Adipocyte (in vitro differentiated cells): ENCODE measurements at places on chromosomes 3 and 15.
A peak's percentile ranks its signal among the peaks of the same experiment; 100 is the strongest.

DNA sequence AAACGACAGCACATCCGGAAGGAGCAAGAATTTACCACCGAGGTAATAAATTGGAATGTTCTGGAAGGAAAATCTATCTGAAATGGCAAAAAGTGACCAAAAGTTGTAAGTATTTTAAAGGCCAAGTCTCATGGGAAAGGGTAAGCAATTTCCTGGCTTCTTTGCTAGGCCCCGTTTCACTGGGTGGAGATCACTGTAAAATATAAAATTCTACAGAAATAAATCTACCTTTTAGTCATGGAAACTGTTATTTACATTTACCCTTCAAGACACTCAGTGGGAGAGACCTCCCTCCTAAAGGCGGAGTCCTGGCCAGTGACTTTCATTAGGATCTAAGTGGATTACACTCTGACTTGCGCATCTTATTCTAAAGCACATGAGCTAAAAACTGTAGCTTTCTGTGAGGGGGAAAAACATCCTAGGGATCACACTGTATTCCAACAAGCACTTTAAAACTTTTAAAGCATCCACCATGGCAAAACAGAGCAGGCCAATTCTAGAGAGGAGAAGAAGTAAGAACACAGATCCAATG is 28.8 kb downstream of the LYZL4 start:
- DNase-seq = no peak

DNA sequence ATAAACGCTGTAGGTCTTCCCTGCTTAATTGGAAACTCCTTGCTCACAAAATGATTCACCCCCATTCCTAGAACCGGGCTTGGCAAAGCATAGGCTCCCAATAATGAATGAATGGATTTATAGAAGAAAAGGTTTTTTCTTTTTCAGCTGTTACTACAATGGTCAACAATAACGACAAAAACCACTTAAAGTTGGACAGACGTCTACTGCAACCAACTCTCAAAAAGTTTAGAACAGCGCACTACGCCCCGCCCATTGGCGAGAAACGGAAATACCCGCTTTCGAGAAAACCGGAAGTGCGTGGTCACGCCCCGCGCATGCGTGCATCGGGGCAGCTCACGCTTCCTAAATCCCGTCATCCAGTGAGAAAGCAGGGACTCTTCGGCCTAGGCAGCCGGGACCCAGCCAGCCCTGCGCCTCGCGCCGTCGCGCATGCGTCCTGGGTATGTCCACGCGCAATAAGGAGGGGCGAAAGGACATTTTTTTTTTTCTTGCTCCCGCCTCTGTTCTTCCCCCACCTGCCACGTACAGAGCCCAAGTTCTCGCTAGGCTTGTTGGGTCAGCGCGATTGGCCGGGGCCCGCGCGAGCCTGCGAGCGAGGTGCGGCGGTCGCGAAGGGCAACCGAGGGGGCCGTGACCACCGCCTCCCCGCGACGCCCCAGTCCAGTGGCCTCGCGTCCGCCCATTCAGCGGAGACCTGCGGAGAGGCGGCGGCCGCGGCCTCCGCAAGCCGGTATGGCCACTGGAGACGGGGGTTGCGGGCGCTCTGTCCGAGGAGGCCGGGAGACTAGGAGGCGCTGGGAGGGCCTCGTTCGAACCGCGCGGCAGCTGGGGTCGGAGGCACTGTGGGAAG is at the start of gene TFG:
TFG (plus strand) TSS at position 506 of the 853 bp plus-strand sequence. CDS start 4,192 bp downstream, outside the sequence.
- peak; percentile 99 for DNase-seq

GRCh38 chr3:110352841-110353604 is 718.6 kb upstream of the NECTIN3 start:
- DNase-seq = no peak

GRCh38 chr15:62050115-62050514 is 10.1 kb downstream of the VPS13C start:
- no peak for DNase-seq

GRCh38 chr15:96959501-96959900 is 629.0 kb downstream of the NR2F2 start:
- DNase-seq = no peak

DNA sequence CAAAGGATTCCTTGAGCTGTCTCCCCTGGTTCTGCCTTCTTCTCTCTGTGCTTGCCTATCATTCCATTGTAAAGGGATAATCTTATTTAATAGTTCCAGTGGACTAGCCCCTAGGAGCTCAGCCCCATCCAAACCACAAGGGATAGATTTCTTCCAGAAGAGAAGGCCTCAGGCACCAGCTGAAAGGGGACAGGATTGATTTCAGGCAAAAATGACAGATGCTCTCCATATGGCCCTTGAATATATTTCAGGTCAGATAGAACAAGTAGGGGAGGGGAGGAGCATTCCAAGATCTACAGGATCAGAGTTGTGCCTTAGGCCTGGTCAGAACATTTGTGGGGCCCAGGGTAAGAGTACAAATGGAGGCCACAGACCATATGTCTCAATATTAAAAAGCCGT is 85.3 kb downstream of the RPLP1 start:
- peak; percentile 70 for DNase-seq

GRCh38 chr3:25423780-25424588 is 4.1 kb upstream of the RARB start:
- peak; percentile 90 for DNase-seq

DNA sequence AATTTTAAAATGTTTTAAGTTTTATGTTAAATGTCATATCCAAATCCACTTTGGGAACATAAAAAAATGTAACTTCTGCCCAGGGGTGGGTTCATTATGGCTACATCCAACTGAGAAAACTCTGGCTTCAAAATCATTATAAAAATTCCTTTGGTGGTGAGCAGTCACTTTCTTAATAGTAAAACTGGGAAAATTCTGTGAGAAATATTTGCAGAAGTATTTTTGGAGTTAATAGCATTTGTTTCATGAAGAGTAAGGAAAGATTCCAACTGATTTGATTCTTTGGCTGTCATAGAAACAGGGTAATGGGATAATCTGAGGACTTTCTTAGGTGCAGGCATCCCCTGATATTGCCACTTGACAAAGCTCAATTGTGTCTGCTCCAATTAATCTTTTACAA is 38.8 kb downstream of the CPA3 start:
- DNase-seq = no peak

DNA sequence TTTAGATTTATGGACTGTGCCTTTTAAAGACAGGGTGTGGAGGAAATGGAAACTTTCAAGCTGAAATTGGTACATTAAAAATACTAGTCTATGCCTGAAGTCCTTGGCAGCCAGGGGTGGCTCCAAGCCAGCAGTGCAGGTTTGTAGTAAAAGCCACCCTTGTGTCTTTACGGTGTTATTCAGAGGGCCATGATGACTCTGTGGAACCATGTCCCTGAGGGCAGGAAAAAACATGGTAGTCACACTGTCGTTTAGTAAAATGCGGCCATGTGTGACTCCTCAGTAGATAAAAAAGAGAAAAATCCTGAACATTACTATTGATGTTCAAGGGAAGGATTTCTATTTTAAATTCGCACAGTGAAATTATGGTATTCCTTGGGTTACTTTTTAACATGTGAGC is 2.7 kb downstream of the FAN1 start:
- no peak for DNase-seq

GRCh38 chr3:98360681-98361080 is 7.0 kb downstream of the OR5K4 start:
- DNase-seq = no peak

DNA sequence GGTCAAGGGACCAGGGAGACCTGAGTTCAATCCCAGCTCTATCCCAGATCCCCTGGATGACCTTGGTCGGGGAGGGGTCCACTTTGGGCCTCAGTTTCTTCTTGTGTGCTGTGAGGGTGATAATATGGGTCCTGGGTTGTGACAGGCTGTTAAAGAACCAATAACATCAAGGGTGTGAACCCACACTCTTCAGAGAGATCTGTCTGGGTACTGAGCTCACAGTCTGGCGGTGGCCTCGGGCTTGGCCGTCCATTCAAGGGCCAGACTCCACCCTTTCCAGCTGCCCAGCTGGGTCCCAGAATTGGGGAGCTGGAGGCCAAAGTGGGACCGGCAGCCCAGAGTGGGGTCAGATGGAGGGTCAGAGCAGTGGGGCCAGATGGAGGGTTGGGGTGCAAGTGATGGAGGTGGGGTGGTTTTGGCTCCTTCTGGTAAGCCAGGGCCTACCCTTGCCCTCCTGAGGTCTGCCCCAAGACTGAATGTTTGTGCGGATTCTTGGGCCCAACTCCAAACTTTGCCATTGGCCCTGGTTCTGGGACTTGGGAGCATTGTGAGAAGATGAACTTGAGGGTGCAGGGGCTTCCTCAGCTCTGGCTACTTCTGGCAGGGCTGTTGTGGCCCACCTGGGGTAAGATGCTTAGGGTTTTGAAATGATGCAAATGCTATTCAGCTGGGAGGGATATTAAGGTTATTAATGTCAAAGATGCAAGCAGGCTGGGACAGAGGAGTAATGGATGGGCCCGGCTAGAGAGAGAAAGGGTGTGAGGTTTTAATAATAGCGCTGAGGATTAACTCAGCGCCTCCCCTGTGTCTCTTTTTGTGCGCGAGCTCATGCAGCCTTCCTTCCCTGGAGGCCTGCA is 1.5 kb downstream of the CORO2B start:
- no peak for DNase-seq

DNA sequence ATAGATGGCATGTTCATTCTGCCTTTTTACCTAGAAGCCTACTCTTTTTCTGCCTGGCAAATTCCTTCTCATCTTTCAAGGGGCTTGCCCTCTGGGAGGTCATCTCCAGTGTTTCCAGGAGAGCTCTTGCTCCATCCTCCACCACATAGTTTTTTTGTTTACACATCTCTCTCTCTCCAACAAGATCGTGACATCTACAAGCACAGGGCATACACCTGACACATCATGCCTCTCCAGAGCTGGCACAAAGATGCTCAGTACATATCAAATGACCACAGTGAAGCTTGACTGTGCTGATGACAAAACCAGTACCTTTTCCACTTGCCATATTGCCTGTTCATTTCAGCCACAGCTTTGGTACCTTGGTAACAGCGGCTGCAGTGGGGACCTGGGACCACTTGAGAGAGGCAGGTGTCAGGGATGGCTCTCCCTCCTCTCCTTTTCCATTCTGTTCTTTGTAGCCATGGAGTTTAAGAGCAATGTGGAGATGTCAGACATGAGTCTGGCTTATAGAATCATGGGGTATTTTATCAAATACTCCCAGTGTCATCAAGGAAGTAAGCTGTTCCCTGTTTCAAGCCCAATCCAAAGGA is 15.4 kb downstream of the ALPK3 start:
- DNase-seq = no peak

DNA sequence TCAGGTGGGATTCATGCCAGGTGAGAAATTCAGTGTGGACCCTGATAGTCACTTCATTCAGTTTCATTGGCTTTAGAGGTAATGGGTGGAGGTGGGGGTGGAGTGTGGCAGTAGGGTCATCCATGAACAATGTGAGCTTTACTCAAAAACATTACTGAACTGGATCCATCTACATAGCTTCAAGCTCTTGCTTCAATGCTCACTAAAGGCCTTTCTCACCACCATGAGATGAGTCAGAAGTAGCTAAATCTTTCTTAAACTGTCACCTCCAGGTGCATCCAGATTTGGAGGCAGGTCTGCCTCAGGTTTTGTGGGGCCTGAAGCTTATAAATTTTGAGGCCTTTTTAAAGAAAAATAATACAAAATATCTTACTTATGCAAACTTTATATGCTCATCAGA is 363.6 kb downstream of the CHST2 start:
- no peak for DNase-seq

DNA sequence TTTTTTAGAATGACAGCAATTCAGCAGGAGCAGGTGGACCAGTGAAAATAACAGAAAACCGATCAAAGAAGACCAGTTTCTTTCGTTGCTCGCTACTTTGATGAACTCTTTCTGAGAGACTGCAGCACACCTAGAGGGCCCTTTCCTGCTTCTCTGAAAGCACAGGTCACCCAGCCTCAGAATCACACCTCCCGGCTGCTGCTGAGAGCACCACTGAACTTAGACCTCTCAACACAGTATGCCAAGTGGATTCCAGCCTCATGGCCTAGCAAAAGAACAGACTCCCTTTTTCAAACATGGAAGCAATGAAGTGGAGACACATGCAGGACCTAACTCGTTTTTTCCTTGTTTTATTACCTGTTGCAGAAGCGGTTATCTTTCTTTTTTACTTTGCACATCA is 13.9 kb upstream of the APH1B start:
- no peak for DNase-seq

DNA sequence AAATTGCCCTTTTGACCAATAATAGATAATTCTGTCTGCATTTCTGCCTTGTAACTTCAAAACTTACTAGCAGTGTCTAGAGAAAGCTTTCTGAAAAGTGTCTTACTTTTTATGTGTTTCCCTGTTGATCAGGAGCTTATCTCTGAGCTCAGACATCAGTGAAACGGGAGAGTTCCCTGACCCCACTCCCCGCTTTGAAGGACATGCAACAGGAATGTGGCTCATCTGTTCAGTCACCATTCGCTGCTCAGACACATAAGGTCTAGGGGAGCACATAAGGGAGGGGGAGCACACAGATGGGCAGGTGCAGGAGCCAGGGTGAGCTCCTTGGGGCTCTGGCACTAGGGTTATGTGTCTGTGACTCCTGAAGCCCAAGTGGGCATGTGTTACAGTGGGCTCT is 205.0 kb downstream of the FEZF2 start:
- no peak for DNase-seq
